ENCODE measurements at places on chromosomes 16 and 17. TPM values are rescaled to one million over a fixed set of nuclear protein-coding genes. Genes with fewer than 3 reads are reported as not detected.

The TNFAIP1 gene
- 37.4 TPM for polyA plus RNA-seq

The TSPAN10 gene
- 7.1 TPM for polyA plus RNA-seq

The KRT33B gene
- 0.05 TPM for polyA plus RNA-seq

The CA5A gene
- not detected for polyA plus RNA-seq

The SSTR5 gene
- 0.06 TPM for polyA plus RNA-seq

The CCL17 gene
- polyA plus RNA-seq, result not detected

The CES1 gene
- 18.1 TPM for polyA plus RNA-seq

The KRTAP2-3 gene
- polyA plus RNA-seq, result not detected

The SDR42E2 gene
- polyA plus RNA-seq, result not detected

The VMO1 gene
- 0.81 TPM for polyA plus RNA-seq

The KRTAP4-9 gene
- not detected for polyA plus RNA-seq

The YPEL3 gene
- 8.3 TPM for polyA plus RNA-seq

The CDH5 gene
- polyA plus RNA-seq, result not detected

The SLC52A1 gene
- polyA plus RNA-seq, result 1.4 TPM

The HOXB4 gene
- polyA plus RNA-seq, result 0.24 TPM

The HCRT gene
- not detected for polyA plus RNA-seq

The PPP1R27 gene
- not detected for polyA plus RNA-seq

Measured in A549 (cell line).